ENCODE measurements at places on chromosomes 7 and 10. TPM values are rescaled to one million over a fixed set of nuclear protein-coding genes. Genes with fewer than 3 reads are reported as not detected.

GRCh38 chr7:141402277-141402996 is 148.8 kb upstream of the AGK start:
- DNase-seq, result no peak

SCIN gene
- 14.3 TPM for total RNA-seq

- DNase-seq, result no peak
Observed at GRCh38 chr7:111292026-111292470, 201.1 kb downstream of the LRRN3 start.

- no peak for DNase-seq
Observed at GRCh38 chr10:105986912-105987635, 1177.4 kb downstream of the SORCS1 start.

DNA sequence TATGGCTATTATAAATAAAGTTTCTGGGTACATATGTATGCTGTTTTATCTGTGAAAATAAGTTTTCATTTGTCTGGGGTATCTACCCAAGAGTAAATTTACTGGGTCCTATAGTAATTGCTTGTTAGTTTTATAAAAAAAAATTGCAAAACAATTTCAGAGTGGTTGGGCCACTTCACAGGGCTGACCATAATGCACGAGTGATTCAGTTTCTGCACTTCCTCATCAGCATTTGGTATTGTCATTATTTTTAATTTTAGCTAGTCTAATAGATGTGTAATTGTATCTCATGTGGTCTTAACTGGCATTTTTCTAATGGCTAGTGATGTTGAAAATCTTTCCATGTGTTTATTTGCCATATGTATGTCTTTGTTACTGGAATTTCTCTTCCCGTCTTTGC is 452.4 kb upstream of the AKR1E2 start:
- DNase-seq, result no peak

DNA sequence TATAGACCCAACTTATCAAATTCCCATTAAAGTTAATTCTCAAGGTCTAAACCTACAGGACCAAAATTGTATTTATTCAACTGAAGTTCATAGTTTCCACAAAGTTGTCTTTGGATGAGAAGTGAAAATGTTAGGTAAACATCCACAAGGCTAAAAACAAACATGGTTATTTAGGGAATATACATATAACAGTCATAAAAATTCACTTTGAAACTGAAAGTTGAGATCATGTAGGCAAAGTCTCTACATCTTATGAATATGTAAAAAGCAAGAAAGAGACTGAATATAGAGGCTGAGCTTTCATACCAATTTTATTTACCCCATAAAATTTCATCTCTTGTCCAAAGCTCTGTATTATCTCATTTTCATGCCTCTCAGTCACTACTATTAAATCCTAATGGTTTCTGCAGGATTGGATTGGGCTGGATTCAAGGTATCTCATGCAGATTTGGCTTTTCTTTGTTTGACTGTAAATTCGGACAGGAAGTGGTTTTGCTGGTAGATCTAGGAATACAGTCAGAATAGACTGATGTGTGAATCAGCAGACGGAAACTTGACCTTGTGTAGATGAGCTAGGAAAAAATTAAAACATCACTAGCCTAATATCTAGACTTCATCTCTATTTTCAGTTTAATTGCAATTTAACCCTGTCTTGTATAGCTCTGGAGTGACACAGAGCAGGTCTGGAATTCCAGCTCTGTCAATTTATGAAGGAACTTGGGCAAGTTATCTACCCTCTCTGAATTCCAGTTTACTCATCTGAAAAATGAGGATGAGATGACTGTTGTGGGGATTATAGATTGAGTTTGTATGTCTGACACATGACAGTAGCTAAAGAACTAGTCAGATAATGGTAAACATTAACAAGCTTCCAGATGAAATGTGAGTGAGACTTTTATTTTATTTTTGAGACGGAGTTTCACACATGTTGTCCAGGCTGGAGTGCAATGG is 27.3 kb upstream of the SKAP2 start:
- DNase-seq, result no peak
